ENCODE measurements at places on chromosomes 2 and 18. TPM values are rescaled to one million over a fixed set of nuclear protein-coding genes. Genes with fewer than 3 reads are reported as not detected.

- no peak for DNase-seq
Measured at GRCh38 chr2:152486737-152487400, 151.9 kb downstream of the FMNL2 start.

- no peak for DNase-seq
Measured at GRCh38 chr2:74000666-74001065, 16.0 kb downstream of the TET3 start.

DNA sequence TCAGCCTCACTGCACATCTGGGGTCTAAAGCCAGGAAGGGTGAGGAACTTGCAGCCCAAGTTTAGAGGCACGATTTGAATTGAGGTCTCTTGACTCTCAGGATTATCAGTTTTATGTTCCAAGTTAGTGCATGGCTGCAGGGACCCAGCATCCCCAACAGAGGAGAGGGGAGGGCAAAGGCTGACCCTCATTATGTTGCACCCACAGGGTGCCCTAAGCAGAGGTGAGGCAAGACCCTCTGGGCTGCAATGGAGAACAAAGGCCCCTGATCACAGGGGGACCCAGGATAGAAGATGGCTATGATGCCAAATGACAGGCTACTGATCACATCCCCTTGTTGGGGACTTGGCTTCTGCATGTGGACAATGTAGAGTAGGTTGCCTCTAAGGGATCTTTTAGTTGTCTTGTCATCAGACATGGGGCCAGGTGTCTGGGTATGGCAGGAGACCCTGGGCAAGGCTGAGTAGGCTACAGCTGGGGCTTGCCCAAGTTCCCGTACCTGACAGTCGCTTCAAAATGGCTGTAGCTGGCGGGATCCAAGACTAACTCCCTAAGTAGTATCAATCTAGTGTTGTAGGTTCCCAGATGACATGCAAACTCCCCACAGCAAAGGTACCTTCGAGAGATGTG is 4.5 kb upstream of the GDF7 start:
- no peak for DNase-seq

Gene LRP2
- 186 TPM for polyA plus RNA-seq

DNA sequence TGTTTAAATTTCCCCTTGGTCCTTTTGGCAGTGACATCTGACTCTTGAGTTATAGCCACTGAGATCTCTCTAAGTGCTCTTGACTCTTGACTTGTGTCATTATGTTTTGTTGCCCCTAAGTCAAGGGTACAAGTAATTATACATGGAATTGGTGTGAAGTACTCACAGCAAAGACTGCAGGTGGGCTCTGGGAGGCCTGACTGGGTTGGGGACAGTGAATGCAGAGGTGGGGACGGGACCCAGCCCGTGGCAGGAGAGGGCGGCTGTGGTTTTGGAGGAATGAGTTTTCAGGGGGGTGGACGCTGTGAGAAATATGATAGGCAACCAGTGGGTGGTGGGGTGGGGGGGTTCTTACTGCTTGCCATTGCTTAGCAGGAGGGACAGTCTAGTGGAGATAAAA is 97.8 kb downstream of the NCK2 start:
- DNase-seq: no peak

DNA sequence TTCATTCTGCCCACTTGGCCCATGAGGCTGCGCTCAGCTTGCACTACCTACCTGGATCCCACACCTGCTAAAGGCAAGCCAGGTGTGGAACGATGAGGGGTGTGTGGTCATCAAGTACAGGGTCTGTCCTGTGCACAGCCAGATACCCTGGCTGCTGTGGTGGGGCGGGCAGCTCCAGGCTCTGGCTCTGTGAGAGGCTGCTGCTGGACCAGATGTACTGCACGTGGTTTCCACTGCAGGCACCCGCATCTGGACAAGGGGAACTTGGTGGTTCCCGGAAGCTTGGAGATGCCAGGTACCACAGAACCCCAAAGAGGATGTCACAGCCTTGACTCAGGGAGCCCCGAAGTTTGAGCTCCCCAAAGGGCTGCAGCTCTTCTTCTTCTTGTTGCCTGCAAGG is 68.1 kb upstream of the ZNF804A start:
- DNase-seq: no peak

DNA sequence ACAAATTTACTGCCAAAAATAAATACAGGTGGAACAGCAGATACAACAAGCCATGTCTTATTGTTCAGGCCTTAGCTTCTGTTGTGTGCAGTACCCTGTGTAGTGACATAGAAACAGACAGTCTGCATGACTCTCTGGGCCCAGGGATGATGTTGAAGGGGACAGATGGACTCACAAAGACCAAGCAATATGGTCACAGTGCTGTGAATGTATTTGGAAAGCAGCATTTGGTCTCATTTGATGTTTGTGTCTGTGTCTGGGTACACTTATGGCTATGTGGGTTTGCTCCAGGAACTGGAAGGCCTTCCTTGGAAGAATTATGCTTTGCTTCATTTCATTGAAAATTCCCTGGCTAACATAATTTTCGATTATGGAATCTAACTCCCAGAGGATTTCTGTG is 158.5 kb downstream of the CDC42EP3 start:
- DNase-seq: no peak

GRCh38 chr18:44651918-44652572 is 28.6 kb upstream of the SETBP1 start:
- DNase-seq: no peak

Gene IL36B
- not detected for polyA plus RNA-seq

- peak; percentile 44 for DNase-seq
Measured at GRCh38 chr18:5294457-5295230, 882 bp downstream of the ZBTB14 start.

Gene UGT1A10
- polyA plus RNA-seq: not detected

DNA sequence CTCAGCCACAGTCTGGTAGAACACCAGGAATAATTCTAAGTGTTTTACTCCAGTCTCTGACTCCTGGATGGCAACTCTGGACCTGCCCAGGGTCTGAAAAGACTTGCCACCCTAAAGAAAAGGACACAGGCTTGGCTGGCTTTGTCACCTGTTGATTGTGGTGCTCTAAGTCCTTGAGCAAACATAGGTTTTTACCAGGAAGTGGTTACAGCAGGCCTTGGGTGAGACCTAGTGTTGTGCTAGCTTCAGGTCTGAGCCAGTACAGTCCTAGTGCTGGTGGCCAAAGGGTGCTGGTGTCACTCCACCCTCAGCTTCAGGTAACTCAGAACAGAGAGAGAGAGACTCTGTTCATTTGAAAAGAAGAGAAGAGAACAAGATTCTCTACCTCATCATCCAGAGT is 1239.4 kb upstream of the CRIM1 start:
- no peak for DNase-seq

Gene GALM
- polyA plus RNA-seq: 55.9 TPM
